ENCODE measurements at places on chromosomes 7 and 10. TPM values are rescaled to one million over a fixed set of nuclear protein-coding genes. Genes with fewer than 3 reads are reported as not detected.
A peak's percentile ranks its signal among the peaks of the same experiment; 100 is the strongest.

The HMX3 gene
- polyA plus RNA-seq, result not detected

The CHST15 gene
- 15.8 TPM for polyA plus RNA-seq

DNA sequence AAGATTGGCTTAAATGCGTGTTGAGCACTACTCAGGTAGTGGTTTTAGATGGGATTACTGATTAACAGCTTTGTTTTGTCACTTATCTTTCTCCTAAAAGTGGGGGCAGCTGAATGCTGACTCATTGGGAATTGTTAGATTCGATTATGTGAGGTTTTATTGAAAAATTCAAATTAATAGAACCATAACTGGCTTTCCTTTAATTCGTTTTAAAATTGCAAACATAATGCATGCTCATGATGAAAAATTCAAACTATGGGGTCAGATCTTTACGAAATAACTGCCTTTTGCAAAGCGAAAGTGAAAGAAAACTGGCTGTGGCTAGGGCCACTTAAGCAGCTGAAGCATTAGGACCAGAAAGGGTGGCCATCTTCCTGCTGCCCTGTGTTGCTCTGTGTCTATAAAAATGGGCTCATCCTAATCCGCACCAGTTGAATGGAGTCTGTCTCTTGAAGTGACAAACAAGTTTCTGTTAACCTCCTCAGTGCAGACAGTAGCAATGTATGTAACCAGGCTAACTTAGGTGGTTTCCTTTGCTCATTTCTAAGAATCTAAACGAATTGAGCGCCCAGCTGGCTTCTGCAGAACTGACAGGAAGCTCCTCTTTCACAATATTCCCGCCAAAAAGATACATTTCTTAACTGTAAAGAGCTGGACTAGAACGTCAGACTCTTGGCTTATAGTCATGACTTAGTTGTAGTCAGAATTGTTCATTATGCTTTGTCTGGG is 27.8 kb downstream of the DENND10 start:
- DNase-seq, result peak; percentile 21

- no peak for DNase-seq
Observed at GRCh38 chr10:69317175-69317604, 38.9 kb downstream of the HK1 start.

The PCLO gene
- 5.2 TPM for polyA plus RNA-seq

- no peak for DNase-seq
Observed at GRCh38 chr7:99621271-99621670, 4.5 kb downstream of the ZSCAN25 start.

GRCh38 chr10:76337641-76338040 is 906.2 kb downstream of the LRMDA start:
- DNase-seq, result no peak

The TLX1 gene
- polyA plus RNA-seq, result not detected

- DNase-seq, result no peak
Observed at GRCh38 chr7:24967696-24968095, 12.3 kb downstream of the OSBPL3 start.

- DNase-seq, result peak; percentile 68
Observed at GRCh38 chr10:59362959-59363381, 621 bp upstream of the FAM13C start.

The AASS gene
- 61.7 TPM for polyA plus RNA-seq

DNA sequence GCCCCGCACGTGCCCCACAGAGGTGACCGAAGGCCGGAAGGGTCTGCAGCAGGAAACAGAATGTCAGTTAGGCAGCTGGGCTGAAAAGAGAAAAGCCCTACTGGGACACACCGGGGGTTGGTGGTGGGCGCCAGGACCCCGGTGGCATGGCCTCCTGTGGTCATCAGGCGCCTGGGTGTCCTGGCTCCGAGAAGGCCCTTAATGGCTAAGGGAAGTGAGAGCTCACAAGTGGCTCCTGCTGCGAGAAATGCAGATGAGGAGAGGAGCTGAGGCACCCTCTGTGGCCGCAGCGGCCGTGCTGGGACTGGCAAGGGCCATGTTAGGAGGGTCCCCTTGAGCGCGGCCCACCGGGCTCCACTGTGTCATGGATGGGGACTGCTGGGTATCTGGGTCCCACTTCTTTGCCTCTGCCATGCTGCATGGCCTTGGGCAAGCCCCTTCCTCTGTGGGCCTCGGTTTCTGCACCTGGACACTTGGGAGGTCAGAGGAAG is 79.2 kb upstream of the GNA12 start:
- DNase-seq, result no peak

GRCh38 chr7:151280388-151281019 is 32.0 kb upstream of the SMARCD3 start:
- DNase-seq, result no peak

- DNase-seq, result no peak
Observed at GRCh38 chr10:47456794-47457527, 27.0 kb downstream of the ANXA8 start.

The SLC39A12 gene
- 0.09 TPM for polyA plus RNA-seq

DNA sequence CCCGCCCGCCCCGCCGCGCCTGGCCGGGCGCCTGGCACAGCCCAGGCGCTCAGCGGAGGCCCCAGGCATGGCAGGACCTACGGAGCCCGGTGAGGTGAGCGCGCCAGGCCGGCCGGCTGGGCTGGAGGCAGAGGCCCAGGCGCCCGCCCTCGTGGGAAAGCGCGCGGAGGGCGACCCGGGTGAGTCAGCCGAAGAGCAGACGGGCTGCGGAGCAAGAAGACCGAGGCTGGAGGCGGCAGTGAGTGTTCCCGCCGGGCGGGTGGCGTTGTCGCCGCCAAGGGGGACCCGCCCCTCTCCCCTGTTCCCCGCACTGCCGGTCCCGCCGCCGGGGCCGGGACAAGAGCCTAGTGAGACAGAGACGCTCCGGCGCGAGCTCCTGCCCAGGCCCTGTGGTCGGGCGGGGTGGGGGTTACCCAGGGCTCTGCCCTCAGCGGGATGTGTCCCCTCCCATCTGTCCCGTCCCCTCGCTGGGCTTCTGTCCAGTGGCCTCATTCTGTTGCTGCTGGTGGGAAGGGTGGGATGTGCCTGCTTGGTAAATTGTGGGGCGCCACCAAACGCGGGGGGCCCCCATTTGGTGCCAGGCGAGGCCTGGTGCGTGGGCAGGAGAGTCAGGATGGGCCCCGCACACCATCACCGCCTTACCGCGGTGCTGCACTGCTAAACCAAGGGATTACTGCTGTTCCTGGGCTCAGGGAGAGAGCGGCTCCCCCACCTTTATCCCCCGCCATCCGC is 17.0 kb upstream of the NODAL start:
- no peak for DNase-seq

DNA sequence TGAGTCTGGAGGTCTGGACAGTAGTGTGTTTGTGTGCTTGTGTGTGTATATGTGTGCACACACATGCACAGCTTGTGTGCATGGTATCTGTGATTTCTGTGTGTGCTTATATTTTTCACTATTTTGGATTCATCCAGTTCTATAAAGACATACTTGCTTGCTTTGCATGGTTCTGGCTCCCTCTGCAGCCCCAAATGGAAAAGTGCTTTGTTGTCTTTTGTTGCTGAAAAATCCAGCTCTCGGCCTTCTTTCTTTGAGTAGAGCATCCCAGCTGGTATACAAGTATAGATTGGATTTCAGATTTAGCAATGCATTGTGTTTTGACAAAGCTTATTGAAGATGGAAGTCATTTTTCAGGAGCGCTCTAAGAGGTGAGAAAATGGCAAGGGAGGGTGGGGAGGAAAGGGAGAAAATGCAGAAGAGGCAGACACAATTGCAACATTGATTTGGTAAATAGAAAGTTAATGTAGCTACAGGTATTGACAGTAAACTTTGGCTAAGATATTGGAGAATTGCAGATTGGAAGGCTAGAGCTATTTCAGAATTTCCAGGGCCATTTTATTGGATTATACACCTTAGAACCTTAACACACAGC is 333.9 kb downstream of the AUTS2 start:
- no peak for DNase-seq

DNA sequence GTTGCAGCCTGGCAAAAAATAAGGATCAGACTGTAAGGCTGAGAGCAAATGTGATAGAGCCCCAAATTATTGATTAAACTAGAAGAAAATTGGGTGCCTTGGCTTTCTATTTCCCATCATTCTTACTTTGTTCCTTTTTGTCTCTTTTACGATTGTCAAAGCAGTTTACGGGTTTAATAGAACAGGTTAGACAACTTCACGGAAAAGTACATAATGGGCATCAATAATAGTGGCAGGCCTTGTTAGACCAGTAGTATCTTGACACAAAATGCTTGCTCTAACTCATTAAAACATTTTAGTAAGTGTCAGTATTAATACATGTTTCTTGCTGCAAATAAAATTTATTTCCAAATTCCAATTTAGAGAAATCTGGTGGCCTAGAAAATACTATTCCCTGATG is 14.5 kb upstream of the GGCT start:
- DNase-seq, result no peak

DNA sequence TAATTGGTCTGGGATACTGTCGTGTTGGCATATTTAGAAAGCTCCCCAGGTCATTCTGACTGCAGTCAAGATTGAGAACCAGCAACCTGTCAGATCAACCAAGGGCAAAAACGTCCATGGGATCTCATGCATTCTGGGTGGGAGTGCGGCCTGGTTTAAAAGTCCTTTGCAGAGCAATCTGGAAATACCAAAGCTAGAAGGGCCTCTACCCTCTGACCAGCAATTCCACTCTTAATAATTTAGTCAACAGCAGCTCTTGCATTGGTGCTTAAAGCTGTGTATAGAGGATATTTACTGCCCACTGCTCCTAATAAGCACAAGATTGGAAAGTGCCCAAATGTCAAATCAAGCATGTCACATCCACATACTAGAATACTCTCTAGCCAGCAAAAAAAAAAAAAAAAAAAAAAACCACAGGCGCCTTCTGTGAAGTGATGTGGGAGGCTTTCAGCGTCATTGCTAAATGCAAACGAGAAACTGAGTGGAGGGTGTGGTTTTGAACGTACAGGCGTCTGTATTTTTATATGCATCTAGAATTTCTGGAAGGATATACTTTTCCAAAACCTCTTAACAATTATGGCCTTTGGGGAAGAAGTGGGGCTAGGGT is 44.8 kb upstream of the HSPA12A start:
- DNase-seq, result no peak

The LRIT1 gene
- polyA plus RNA-seq, result not detected

The IL15RA gene
- polyA plus RNA-seq, result 4.3 TPM

The EXOC4 gene
- polyA plus RNA-seq, result 61.9 TPM

GRCh38 chr10:20334559-20334958 is 518.3 kb downstream of the PLXDC2 start:
- no peak for DNase-seq

The CACNB2 gene
- polyA plus RNA-seq, result 13.9 TPM

The CADPS2 gene
- polyA plus RNA-seq, result 74.2 TPM

The UPK3BL2 gene
- polyA plus RNA-seq, result 19.7 TPM

The PGAM2 gene
- 0.26 TPM for polyA plus RNA-seq

DNA sequence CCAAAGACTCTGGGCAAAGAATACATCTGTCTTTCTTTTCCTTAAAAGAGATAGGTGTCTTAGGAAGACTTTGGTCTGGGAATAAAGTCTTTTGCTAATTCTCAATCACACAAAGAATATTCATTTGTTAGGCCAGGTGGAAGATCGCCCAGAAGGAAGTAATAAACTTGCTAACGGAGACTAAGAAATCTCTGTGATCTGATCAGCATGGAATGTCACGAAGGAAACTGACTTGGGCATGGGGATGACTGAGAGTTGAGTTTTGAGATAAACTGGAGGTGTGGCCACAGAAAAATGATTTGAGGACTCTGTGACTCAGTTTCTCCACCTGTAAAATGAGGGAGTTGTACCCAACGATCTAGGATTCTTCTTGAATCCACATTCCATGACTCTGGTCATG is 161.1 kb upstream of the SVIL start:
- no peak for DNase-seq

GRCh38 chr10:43852149-43852548 is 203.5 kb upstream of the ZNF32 start:
- DNase-seq, result no peak

- DNase-seq, result no peak
Observed at GRCh38 chr7:105713488-105714465, 132.5 kb upstream of the EFCAB10 start.

DNA sequence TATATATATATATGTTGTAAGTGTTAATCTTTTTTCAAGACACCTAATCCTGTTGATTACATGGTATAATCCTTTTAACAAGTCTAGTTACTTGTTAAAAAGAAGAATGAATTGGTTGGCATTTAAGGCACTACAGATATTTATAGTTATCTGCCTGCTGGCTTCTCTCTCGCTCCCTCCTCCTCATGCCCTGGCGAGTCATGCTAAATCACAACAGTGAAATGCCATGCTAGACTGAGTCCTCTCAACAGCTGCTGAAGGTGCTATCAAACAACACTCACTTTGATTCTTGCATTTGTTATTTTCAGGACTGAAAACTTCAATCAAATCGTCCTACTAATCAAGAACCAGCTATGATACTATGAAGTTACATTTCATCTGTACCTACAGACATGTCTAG is 15.4 kb downstream of the NRAP start:
- DNase-seq, result no peak

The GPR26 gene
- not detected for polyA plus RNA-seq

The ZFAND4 gene
- polyA plus RNA-seq, result 12.3 TPM

DNA sequence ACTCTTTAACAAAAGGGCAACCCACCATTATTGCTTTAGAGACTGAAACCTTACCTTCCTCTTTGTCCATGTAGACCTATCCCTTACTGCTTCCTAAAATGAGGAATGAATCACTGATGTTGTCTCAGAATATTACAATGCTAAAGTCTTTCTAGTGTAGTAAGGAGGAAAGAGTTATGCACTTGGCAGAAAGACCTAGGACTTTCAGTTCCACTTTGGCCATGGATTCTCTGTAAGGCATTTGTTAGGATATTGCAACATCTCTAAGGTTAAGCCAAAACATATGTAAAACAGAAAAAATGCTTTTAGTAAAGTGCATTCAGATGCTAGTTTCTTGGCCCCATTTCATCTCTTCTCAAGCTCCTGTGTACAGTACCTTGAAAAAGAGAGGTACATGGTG is 230.9 kb downstream of the PARD3 start:
- peak; percentile 51 for DNase-seq

GRCh38 chr10:75426880-75427279 is 4.5 kb upstream of the LRMDA start:
- no peak for DNase-seq

DNA sequence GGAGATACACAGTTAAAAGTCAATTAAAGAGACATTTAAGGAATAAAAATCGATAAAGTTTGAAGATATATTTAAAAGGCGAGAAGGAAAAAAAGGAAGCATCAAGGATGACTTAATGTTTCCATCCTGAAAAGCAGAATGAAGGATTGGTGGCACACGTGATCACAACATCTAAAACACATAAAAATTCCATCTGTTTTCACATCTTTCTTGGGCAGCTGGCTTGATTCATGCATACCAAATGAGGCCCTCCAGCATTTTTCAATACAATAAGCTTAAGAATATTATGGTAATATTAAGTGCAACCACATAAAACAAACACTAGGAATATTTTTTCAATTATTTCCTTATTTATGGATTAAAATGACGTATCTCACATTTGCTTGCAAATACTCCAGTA is 112.6 kb downstream of the TPK1 start:
- DNase-seq, result no peak

The VSTM4 gene
- 28.7 TPM for polyA plus RNA-seq

Data from right lung (tissue), 10 donors.